ENCODE measurements at places on chromosomes 5 and 9. TPM values are rescaled to one million over a fixed set of nuclear protein-coding genes. Genes with fewer than 3 reads are reported as not detected.

Gene RNF208
- total RNA-seq, result 6.3 TPM

Gene EQTN
- total RNA-seq, result not detected

Gene SLC30A5
- total RNA-seq, result 64.5 TPM

Gene C9orf43
- 1.9 TPM for total RNA-seq

Gene GFPT2
- 1.6 TPM for total RNA-seq

Gene TOR1A
- 31.8 TPM for total RNA-seq

Gene HAVCR1
- 135 TPM for total RNA-seq

Gene LRRC26
- 3.0 TPM for total RNA-seq

Gene PCDHA12
- total RNA-seq, result not detected

Gene ANXA2R
- 4.1 TPM for total RNA-seq

Gene HINT1
- total RNA-seq, result 228 TPM

Gene NUP155
- 65.3 TPM for total RNA-seq

Gene ATOSB
- 6.4 TPM for total RNA-seq

Gene ECSCR
- not detected for total RNA-seq

Gene ENTR1
- 85.2 TPM for total RNA-seq

Gene DDX4
- total RNA-seq, result 0.26 TPM

Gene DMRT3
- total RNA-seq, result not detected

Gene SPATA31D4
- total RNA-seq, result not detected

Gene SNCB
- total RNA-seq, result not detected

Gene DOCK8
- 15.2 TPM for total RNA-seq

Gene GPR151
- not detected for total RNA-seq

Gene SLC2A6
- 8.4 TPM for total RNA-seq

Gene LCN10
- total RNA-seq, result not detected

Gene SLC45A2
- 1.1 TPM for total RNA-seq

Gene SPARC
- 22.7 TPM for total RNA-seq

Gene RPS14
- total RNA-seq, result 2,300 TPM

Gene MYOZ3
- total RNA-seq, result not detected

Gene IRGM
- total RNA-seq, result 0.19 TPM

Gene PRPF4
- 38.6 TPM for total RNA-seq

Gene FGF1
- total RNA-seq, result not detected

Gene PCDHAC2
- not detected for total RNA-seq

Gene SNAPC4
- total RNA-seq, result 17.2 TPM

Gene BAAT
- total RNA-seq, result 1.3 TPM

Gene SWI5
- total RNA-seq, result 19.8 TPM

Gene HK3
- total RNA-seq, result 0.97 TPM

Gene HRH2
- total RNA-seq, result not detected

Gene FAM81B
- total RNA-seq, result not detected

Gene ALAD
- 48.8 TPM for total RNA-seq

Gene AHRR
- 1.1 TPM for total RNA-seq

Gene BASP1
- total RNA-seq, result 78.1 TPM

Gene QRFP
- not detected for total RNA-seq

Gene SURF1
- 57.5 TPM for total RNA-seq

Gene RANBP17
- total RNA-seq, result 31.8 TPM

Gene LRRC19
- not detected for total RNA-seq

Gene PCBD2
- 20.8 TPM for total RNA-seq
